ENCODE measurements at places on chromosomes 2 and 18.

DNA sequence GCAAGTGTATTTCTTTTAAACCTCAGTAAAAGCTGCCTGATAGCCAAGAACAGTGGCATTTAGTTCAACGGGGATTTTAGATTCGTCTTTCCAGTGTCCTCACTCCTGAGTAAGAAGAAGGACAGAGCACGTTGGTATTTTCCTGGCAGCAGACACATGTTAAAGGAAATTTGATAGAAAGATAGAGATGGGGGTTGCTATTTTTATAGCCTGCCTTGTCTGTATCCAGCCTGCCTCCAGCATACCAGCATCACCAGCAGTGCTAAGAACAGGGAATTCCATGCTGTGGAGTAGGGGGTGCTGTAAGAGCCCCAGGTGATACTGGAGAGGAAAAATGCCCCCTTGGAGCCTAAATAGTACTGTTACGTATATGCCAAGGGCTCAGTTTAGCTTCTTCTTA, 1.1 kb upstream of the SMYD1 start:
- DNase-seq = no peak

- DNase-seq = peak; percentile 41
Observed at GRCh38 chr2:174827371-174828369, 63.4 kb upstream of the CHRNA1 start.

- no peak for DNase-seq
Observed at GRCh38 chr2:190720691-190721090, 71.8 kb downstream of the NAB1 start.

DNA sequence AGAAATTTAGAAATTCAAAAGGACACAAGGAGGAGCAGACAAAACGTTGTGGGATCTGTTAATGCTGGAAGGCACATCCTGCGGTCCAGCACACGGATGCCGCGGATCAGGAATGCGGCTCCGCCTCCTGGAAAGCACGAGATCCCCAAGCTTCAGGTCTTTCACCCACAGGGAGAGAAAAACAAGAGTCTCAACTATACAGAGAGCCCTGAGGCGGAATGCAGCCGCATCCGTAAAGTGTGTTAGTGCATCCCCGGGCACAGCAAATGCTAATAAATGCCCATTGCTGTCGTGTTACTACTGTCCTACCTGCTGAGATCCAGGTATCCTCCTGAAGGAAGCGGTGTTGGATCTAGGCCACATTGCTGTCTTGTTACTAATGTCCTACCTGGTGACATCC, 303.9 kb downstream of the EIPR1 start:
- no peak for DNase-seq

- no peak for DNase-seq
Observed at GRCh38 chr18:23528580-23529472, 25.5 kb downstream of the RMC1 start.

DNA sequence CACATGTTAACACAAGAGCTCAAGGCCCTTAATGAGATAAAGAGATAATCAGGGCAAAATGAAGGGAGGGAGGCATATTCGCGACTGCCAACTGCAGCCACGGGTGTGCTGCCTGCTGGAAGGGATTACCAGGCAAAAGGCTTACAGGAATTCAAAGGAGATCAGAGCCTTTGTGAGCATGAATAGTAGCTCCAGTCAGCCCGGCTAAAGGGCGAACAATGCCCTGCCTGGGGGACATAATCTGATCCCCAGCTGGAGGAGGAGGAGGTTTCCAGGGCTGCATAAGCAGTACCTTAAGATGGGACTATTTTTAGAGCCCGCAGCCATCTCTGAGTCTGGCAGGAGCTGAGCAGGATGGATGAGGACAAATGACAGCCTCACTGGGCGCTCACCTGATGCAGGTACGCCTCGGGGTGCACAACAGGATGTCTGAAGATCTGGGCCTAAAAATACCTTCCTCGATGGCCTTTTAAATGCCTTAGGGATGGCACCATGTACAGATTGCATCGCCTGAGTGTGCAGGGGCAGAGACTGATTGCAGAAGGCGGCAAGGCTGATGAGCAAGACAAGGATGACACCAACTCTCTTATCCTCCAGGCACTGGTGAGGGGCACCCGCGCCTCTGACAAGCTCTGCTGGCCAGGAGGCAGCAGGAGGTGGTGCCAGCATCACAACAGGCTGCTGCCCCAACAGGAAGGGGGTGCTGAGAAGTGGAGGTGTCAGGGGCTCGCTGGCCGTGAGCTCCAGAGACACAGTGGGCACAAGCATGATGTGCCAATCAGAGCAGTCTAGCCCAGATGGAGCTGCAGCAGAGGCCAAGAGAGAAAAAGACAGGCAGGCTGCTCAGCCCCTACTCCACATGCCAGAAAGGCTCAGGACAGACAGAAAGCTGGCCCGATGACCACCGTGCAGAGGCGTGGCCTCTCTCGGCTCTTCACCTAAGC, 111.4 kb downstream of the EIPR1 start:
- no peak for DNase-seq

- peak; percentile 94 for DNase-seq
Observed at GRCh38 chr2:238596571-238597551, 170.1 kb downstream of the ASB1 start.

DNA sequence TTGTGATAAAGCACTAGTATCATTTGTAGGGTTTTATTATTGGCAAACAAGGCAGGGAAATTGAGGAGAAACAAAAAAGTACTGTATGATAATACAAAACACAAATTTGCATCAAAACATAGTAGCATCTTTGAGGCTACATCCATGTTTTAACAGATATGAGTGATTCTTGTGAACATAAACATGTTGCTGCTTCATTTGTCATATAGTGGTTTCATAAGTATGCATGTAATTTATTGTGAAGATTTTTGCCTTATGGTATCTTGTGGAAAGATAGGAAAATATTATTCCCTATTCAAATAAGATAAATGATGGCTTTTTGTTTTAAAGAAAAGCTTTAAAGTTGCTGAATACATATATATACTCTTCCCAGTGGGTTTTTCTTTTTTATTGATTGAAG, 60.3 kb downstream of the VRK2 start:
- no peak for DNase-seq

GRCh38 chr2:133942398-133942797, 311.5 kb upstream of the MGAT5 start:
- DNase-seq = no peak

DNA sequence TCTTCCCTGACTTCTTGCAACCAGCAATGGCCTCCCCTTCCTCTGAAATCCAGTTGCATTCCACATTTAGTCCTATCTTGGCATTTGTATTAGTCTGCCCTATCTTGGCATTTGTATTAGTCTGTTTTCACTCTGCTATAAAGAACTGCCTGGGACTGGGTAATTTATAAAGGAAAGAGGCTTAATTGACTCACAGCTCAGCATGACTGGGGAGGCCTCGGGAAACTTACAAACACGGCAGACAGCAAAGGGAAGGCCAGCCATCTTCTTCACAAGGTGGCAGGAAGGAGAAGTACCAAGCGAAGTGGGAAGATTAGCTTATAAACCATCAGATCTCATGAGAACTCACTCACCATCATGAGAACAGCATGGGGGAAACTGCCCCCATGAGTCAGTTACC, 234.5 kb upstream of the COPS8 start:
- no peak for DNase-seq

DNA sequence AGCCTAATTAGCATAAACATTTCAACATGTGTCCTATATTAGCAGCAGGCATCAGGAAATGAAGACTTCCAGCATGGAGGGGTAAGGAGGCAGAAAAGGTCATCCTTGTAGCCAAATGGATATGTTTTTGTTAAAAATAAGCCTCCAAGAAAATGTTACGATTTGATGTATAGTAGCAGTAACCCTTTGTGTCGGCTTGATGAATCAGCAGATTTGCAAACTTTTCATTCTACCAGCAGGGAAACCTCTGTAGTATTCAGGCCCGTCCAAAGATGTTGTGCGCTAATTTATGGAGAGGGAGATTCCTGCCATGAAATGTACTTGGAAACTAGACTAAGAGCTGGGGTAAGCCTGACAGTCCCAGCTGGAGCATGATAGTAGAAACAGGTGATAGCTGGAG, 780.8 kb upstream of the KLHL29 start:
- DNase-seq = no peak

GRCh38 chr18:11953113-11953512, 28.2 kb upstream of the IMPA2 start:
- no peak for DNase-seq

- DNase-seq = no peak
Observed at GRCh38 chr2:88137833-88138232, 10.0 kb upstream of the FABP1 start.

- DNase-seq = no peak
Observed at GRCh38 chr2:158097481-158097880, 4.2 kb upstream of the UPP2 start.

- DNase-seq = peak; percentile 90
Observed at GRCh38 chr2:171687287-171688128, at the start of gene DYNC1I2. Gene DYNC1I2 (plus strand): TSS chr2:171687469. CDS start chr2:171690156, 2,687 bp downstream.

GRCh38 chr18:55546851-55547704, 40.9 kb downstream of the TCF4 start:
- DNase-seq = no peak

DNA sequence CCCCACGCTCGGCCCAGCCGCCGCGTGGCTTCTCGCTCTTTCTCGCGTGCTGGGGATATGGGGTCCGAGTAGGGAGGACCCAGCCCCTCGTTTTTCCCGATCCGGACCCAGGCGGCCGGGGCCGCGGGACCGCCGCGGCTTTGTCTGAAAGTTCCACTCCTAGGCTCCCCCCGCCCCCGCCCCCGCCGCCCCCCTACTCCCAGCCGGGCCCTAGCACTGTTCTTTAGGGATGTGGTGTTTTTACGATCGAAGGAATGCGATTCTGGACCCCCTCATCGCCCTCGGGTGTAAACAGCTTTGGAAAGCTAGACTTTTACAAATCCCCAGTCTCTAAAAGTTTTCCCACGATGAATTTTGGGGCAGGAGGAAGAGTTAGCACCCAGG, 819 bp downstream of the TGIF1 start:
- DNase-seq = no peak

Data from kidney capillary endothelial cell (primary cell).